ENCODE measurements at places on chromosomes 16 and 17.

DNA sequence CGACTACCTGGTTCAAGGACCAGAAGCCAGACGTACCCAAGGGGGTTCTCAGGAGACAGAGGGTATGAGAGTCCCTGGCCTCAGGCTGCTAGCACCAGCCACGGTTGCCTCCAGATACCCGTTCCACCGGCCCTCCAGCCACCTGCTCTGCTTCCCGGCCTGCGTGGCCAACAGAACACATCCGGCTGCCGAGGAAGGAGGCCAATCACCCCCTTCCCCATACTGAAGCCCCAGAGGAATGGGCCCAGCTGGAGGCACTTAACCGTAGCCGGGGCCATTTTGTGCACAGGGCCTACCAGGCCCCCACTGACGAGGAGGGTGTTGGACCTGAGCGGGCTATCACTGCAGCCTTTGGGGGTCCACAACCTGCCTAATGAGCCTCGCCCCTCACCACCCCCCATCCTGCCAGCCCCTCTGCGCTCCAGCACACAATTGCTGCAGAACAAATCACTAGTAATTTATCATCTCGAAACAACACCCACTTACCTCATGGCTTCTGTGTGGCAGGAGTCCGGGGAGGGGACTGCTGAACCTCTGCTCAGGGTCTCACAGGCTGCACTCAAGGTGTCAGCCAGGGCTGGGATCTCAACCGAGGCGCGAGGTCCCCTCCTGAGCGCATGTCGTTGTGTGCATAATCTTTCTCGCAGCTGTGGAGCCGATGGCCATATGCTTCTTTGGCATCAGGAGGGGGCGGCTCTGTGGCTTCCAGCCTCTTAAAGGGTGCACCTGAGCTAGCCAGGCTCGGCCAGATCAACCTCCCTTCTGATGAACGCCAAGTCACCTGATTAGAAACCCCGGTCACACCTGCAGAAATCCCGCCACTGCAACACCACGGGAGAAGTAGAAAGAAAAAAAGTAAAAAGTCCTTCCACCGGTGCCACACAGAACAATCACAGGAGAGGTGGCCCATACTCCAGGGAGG, 10.1 kb upstream of the KREMEN2 start:
- DNase-seq = peak; percentile 55

DNA sequence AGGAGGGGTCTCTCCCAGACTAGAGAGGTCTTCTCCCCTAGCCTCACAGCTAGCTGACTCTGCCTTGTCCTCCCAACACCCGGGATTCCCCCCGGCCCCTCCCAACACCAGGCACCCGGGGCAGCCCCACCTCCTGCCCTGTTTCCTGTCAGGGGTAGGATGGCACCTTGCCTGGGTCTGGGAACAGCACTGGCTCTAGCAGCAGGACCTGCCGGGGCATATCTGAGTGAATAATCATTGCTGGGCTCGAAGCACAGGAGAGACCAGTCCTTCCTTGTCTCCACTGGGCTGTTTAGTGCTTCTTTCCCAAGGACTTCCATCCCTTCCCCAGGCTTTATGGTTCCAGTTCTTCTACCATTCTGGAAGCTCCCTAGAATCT, 25.7 kb downstream of the MINK1 start:
- peak; percentile 74 for DNase-seq

DNA sequence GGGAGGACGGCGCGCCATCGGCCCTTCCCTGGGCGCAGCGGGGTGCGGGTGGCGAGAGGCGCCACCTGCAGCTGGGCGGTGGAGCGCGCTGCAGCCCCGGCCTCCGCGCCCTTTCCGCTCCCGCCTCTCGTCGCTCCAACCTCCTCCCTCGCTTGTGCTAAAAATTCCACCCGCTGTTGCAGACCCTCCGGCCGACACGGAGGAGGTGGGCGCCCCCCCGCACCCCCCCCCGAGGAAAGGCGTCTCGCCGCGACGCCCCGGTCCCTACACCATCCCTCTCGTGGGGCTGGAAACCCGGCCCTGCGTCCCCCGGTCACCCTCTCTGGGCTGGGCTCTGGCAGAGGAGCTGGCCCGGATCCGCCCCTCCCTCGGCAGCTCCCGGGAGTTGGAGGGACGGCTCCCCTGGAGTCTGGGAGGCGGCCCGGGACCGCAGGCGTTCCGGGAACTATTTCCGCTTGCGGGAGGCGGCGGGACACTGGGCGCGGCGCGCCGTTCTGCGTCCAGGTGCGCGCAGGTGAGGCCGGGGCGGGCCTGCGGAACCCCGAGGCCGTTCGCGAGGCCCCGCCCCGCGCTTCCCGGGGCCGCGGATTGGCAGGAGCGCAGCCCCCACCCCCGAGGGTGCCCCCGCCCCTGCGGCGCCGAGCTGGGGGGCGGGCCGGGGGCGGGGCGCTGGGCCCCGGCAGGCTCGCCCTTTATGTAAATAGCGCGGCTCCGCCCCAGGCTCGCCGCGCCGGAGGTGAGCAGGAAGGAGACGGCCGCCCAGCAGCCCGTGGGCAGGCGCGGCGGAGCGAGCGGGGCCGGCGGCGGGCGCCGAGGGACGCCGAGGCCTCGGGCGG, at the start of gene LLGL2:
Gene LLGL2 (plus strand): TSS at position 728 of the 836 bp plus-strand sequence. CDS start 17,730 bp downstream, outside the sequence.
- peak; percentile 75 for DNase-seq

GRCh38 chr17:67575325-67575724, 142.4 kb upstream of the NOL11 start:
- no peak for DNase-seq

GRCh38 chr16:54237-54581, 581 bp downstream of the SNRNP25 start:
- DNase-seq = no peak

- DNase-seq = no peak
These were observed 72.0 kb upstream of the CDH5 start for GRCh38 chr16:66294507-66294906.

- DNase-seq = no peak
These were observed 50.0 kb downstream of the RPTOR start for GRCh38 chr17:80594431-80595269.

DNA sequence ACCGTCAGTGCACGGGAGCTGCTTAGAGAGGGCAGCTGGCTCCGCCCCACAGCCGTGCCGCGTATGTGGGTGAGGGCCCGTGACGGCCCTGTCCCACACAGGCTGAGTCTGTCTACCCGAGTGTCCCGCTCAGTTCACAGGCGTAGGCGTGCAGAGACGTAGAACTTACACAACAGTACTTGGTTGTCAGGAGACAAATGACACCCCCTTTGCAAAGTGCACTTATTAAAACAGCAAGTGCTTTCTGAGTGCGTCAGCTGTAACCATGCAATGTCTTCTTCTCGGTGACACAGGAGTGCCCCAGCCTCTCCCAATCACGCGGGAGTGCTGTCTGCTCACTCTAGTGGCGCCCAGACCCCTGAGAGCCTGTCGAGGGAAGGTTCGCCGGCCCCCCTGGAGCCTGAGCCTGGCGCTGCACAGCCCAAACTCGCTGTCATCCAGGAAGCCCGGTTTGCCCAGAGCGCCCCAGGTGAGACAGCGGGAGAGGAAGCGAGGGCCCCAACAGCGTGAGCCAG, 64.2 kb downstream of the FOXK2 start:
- no peak for DNase-seq

DNA sequence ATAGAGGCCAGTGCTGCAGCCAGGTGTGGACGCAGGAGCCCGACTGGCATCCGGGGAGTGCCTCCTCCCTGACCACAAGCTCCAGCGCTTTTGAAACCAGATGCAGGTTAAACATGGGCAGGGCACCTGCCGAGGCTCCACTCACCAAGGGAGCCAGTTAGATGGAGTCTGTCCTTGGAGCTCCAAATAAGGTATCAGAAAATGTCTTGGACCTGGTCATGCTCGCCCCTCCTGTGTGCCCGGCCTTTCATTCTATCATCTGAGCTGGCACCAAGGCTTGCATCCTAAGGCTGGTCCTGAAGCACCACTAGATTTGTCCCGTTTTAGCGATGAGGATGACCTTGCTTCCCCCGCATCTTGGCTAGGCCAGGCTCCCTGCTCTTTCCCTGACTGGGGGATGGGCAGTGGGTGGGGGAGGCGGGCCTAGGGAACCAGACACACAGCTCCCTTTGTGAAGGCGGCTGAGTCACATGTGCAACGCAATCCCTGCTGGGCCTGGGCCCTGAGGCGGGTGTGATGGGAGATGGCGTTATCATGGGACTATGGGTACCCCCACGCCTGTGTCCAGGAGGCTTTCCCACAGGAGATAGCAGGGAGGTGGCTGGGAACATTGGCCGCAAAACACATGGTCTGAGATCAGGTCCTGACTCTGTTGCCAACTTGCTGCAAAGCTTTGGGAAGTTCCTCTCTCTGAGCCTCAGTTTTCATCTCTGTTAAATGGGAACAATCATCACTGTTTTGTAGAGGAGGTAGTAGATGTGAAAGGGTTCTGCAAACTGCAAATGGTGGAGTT, 5.0 kb upstream of the ADGRG1 start:
- peak; percentile 57 for DNase-seq

DNA sequence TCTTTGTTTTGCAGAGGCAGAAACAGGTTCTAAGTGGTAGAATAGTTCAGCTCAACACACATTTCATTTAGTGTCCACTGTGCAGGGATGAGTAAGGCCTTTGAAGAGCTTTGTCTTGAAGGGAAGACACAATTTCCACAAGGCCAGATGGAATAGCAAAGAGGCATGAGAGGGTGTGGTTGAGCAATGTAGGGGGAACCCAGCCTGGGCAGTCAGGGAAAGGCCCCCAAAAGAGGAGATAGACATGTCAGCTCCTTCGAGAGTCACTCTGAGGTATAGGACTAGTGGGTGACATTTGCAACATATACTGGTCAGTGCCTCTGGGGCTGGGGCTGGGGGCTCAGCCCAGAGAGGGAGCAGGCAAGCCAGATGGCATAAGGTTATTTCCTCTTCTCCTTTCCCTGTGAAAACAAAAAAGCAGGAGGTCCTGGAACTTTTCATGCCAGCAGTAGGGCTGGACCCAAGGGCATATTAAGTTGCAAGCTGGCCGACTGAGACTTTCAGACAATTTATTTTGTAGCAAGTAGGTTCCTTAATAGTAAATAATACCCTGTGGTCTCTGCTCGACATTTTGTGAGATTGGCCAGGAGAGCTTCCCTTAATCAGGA, 7.1 kb downstream of the ALKBH5 start:
- DNase-seq = no peak

DNA sequence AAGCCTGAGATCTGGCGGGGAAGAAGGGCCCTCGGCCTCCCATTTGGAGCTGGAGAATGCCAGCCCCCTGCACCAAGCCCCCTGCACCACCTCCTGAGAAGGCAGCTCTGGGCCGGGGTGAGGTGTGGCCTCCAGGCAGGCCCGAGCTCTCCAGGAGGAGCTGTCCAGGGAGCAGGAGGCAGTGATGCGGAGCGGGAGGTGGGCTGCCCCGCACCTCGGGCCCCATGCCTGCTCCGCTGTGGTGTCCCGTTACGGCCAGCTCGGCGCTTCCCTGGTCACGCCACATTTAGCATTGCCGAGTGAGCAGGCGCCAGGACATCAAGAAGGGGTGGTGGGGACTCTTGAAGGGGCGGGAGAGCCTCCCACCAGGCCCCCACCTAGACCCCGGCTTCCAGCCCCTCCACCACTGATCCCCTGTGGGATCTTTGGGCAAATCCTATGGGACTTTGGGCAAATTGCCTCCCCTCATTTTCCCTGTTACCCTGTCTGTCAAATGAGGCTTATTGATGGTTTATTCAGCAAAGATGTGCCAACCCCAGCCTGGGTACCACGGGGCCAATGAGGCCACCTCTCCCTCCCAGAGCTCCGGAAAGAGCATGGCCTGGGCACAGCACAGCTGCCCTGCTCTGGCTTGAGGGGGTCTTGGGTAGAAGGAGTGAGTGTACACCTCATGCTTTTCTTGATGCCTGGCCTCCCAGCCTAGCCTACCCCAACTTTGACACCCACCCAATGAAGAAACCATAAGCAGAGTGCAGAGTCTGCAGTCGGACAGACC, 15.3 kb downstream of the FOXN1 start:
- no peak for DNase-seq

DNA sequence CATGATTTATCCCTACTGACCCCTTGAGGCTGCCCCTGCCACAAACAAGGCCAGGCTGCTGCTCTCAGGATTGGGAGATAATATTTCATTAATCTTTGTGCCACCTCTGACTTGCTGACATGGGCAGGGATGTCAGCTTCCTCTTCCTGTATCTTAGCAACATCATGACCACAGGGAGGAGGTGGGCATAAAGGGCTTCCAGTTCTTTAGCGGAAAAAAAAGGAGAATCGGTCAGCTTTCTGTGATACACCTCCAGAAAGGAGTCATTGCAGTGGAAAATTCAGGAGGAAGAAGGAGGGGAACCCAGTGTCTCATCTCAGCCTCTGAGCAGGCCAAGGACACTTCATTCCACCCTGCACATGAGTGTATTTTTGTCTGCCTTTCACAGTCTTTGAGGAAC, 206.8 kb upstream of the SDK2 start:
- no peak for DNase-seq

DNA sequence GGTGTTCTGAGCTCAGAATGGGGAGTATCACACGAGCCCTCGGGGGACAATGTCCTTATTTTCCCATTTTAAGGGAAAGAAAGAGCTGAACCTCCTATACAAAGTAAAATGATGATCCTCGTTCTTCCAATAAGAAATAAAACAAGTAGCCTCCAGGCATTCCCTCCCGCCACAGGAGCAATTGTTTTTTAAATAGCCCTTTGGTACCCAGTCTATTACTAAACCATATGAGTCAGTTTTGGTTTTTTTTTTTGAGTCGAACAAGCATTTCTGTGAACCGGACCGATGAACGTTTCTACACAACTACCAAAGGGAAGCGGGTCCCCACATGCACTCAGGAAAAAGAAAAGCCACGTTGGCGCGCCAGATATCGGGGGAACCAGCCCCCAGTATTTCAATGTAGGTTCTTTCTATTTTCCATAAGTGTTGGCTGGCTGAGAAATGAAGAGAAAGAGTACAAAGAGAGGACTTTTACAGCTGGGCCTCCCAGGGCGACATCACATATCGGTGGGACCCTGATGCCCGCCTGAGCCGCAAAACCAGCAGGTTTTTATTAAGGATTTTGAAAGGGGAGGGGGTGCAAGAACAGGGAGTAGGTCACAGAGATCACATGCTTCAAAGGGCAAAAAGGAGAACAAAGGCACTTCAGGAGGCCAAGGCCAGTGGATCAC, 3.8 kb upstream of the DCXR start:
- DNase-seq = no peak

Data from heart left ventricle (tissue), 16 donors.